ENCODE measurements at places on chromosomes 2 and 18.

- DNase-seq: no peak
These were observed 995 bp downstream of the TMEM127 start for GRCh38 chr2:96264656-96265348.

DNA sequence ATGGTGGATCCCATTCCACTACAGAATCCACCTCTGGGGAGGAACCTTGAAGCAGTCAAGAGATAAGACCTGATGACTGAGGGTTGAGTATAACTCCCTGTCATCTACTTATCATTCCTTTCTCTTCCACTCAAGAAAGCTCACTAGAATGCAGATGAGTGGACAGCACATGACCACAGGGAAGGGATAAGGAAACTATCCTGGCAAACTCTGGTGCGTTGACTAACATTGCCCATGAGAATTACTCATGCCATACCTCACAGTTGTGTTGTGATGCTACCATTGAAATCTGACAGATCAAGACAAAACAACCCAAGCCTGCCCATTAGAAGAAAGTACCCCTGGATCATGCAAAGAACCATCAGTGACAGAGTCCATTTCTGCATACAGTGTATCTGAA lies 26.5 kb downstream of the SLC16A14 start:
- no peak for DNase-seq

DNA sequence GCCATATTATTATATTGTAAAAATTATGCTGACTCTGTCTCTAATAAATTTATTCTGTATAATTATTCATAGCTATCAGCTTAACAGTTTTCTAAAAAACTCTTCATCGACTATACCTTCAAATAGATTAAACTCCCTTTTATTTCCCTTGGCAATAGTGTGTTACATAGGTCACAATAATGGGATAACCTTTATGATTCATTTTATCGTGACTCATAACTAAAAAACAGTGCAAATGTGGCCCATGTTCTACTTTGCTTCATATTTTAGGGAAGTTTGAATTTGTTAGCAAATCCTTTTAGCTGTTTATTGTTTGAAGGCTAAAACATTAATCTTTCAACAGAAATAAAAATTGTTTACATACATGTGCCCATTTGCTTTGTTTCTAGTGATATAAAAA lies 783.2 kb upstream of the CDH2 start:
- DNase-seq: no peak

DNA sequence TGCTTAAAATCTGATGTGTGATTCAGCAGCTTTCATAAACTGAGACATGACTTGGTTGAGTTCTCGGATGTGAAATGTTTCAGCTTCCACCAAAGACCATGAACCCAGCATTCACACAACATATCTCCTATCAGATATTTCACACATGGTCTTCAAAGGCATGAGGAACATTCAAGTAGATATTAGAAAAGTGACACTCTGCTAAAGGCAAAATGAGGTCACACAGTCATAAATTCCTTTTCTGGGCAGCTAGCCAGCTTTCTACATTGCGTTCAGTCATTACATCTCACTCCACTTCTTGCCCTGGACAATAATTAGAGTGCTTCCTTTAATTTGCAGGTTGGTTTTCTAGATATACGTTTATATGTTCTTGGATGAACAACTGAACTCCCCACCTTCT lies 96.7 kb downstream of the GAREM1 start:
- DNase-seq: no peak

DNA sequence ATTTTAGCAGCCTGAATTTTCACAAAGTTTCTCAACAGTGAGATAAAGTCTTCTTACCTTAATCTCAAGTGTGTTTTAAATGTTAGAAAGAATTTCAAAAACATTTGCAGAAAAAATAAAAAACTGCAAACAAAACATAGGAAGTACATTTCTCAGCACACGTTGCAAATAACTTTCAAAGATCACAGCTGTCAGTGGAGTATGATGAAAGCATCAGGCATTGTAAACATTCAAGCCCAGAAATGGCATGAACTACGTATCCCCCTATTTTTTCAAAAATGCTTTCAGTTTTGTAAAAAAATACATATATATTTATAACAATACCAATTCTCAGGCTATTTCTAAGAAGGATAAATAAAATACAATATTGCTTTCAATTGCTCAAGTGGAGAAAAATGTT lies 320.6 kb upstream of the TFPI start:
- no peak for DNase-seq

DNA sequence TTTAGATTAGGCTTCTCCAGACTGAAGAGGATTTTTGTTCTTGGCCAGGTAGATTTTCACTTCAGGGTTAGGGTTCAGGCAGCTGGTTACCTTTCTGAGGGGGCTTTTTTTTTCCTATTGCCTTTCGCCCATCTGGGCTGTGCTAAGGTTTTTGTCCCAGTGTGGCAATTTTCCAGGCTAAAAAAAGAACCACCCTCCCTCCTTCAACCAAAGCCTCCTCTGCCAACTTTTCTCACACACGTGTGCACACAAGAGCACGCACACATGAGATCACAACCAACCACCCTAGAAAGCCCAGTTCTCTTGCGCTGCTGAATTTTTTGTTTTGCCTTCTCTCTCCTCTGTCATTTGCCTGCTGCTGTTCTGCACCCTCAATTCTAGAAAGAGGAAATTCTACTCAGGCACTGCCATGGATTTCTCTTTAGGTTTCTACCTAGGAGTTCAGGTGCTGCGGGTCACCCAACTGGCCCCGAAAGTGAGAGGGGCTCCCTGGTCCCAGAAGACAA lies 8.5 kb upstream of the CXCR4 start:
- DNase-seq: no peak

All from Jurkat, Clone E6-1 (cell line).